ENCODE measurements at places on chromosomes 1 and 21. TPM values are rescaled to one million over a fixed set of nuclear protein-coding genes. Genes with fewer than 3 reads are reported as not detected.

Gene ADAMTSL4
- 10.0 TPM for total RNA-seq

- H3K27me3 ChIP-seq = no peaks in the 10 kb centered on the region
- no peaks in the 10 kb centered on the region for H3K36me3 ChIP-seq
- no peak overlapping the region for H3K4me3 ChIP-seq
- no peak overlapping the region for H3K27ac ChIP-seq
- peaks cover 17% of the 10 kb centered on the region for H3K4me1 ChIP-seq
- DNase-seq = no peak
These were observed 176.5 kb downstream of the C1orf21 start for GRCh38 chr1:184563308-184563707.

Gene TEX38
- total RNA-seq = 362 TPM

Gene ZC3H12A
- total RNA-seq = 8.2 TPM

DNA sequence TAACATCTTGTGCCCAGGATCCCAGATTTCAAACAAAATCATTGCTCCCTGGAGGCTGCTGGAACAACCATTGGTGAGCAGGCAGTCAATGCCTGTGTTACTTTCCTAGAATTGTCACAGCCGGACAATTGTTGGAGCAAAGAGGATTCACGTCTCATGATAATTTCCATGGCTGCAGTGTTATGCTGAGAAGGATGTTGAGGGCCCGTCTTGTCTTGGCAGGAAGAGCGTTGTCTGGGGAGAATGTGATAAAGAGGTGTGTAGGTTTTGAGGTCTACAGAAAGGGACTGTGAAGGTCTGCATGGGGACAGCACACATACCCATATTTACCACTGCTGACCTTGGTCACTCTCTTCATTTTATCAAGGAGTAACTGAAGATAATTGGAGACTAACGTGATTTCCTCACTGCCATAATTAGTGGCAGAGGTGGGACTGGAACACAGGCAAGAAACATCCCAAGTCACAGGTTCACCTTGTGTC lies 6.3 kb downstream of the MECR start:
- no peak overlapping the region for H3K4me3 ChIP-seq
- DNase-seq = no peak
- no peaks in the 10 kb centered on the region for H3K36me3 ChIP-seq
- H3K27ac ChIP-seq = no peak overlapping the region

DNA sequence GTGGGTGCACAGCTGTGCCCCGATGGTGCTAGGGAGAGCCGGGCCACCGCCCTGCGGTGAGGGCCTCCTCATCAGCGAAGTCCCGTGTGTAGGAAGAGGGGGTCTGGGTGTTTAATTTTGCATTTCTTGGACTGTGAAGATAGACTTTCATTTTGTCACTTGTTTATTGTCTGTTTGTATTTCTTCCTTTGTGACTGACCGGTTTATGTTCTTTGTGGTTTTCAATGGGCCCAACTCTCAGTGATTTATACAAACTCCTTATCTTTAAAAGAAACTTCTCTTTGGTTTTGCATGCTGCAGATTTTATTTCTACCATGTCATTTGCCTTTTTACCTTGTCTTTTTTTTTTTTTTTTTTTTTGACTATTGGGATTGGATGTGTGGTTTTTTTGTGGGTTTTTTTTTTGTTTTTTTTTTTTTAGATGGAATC lies 65.1 kb downstream of the COL18A1 start:
- DNase-seq = no peak
- peaks cover 25% of the 10 kb centered on the region for H3K4me1 ChIP-seq
- peak overlapping the region; percentile 77 for H3K27ac ChIP-seq
- H3K36me3 ChIP-seq = no peaks in the 10 kb centered on the region
- no peak overlapping the region for H3K4me3 ChIP-seq

- no peaks in the 10 kb centered on the region for H3K27me3 ChIP-seq
- no peaks in the 10 kb centered on the region for H3K36me3 ChIP-seq
- DNase-seq = peak; percentile 83
These were observed 509 bp downstream of the GDAP2 start for GRCh38 chr1:117928881-117929342.

GRCh38 chr1:3896396-3897000 lies 3.6 kb downstream of the C1orf174 start:
- H3K27ac ChIP-seq = no peak overlapping the region
- no peak overlapping the region for H3K4me3 ChIP-seq
- H3K4me1 ChIP-seq = peaks cover 4% of the 10 kb centered on the region
- no peaks in the 10 kb centered on the region for H3K36me3 ChIP-seq

Gene RGS7
- total RNA-seq = 5.4 TPM

- no peak overlapping the region for H3K27ac ChIP-seq
- no peaks in the 10 kb centered on the region for H3K27me3 ChIP-seq
- H3K4me1 ChIP-seq = peaks cover 14% of the 10 kb centered on the region
- no peaks in the 10 kb centered on the region for H3K36me3 ChIP-seq
- no peak overlapping the region for H3K4me3 ChIP-seq
- no peak for DNase-seq
These were observed 3.0 kb upstream of the PKN2 start for GRCh38 chr1:88680911-88681622.

DNA sequence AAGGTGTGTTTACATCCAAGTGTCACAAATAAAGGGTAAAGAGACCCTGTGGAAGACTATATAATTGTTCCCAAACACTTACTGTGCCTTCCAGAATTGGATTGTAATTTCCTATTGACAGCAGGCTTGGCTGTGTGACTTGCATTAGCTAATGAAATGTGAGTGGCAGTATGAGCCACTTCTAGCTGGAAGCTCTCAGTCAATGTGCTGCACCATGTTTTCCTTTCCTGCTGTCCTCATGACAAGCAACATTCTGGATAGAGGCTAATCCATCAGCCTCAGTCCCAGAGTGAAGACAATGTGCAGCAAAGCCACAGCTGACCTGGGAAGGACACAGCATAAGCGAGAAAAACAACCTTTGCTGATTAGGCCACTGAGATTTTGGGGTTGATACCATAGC lies 5.9 kb upstream of the FOXJ3 start:
- H3K27me3 ChIP-seq = no peaks in the 10 kb centered on the region
- no peak overlapping the region for H3K4me3 ChIP-seq
- no peak for DNase-seq
- H3K27ac ChIP-seq = no peak overlapping the region
- H3K4me1 ChIP-seq = peaks cover 8% of the 10 kb centered on the region
- no peaks in the 10 kb centered on the region for H3K36me3 ChIP-seq

DNA sequence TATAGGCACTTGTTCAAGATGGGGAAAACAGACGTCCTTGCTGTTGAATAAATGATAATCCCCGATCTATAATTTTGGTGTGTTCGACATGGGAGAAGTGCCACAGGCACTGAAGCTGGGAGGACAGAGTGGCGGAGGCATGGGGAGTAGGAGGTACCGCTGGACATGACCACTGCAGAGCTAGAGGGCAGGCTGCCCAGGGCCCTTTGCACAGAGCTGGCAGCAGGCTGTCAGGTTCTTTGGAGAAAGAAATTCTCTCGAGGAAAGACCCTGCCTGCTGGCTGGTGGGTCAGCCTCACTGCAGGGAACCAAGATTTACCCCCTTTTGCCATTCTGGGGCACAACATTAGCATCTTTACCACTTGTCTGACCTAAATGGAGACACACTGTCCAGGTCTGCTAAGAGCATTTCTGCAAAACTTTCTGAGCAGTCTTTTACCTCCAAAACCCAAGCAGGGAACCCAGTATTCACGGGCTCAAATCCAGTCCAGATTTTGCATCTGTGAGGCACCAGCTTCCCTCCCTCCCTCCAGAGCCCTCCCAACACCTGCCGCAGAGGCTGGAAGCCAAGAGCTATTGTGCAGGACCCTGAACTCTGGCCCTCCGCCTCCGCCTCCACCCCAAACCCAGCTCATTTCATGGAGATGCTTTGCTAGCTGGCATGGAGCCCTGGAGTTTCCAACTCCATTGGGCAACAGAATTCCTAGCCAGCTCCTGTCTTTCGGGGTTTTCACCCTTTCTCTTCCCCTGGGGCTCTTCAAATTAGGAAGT lies 142.3 kb downstream of the PLXNA2 start:
- no peaks in the 10 kb centered on the region for H3K36me3 ChIP-seq
- no peak overlapping the region for H3K27ac ChIP-seq
- H3K4me1 ChIP-seq = peaks cover 14% of the 10 kb centered on the region
- H3K4me3 ChIP-seq = no peak overlapping the region
- peak; percentile 45 for DNase-seq

DNA sequence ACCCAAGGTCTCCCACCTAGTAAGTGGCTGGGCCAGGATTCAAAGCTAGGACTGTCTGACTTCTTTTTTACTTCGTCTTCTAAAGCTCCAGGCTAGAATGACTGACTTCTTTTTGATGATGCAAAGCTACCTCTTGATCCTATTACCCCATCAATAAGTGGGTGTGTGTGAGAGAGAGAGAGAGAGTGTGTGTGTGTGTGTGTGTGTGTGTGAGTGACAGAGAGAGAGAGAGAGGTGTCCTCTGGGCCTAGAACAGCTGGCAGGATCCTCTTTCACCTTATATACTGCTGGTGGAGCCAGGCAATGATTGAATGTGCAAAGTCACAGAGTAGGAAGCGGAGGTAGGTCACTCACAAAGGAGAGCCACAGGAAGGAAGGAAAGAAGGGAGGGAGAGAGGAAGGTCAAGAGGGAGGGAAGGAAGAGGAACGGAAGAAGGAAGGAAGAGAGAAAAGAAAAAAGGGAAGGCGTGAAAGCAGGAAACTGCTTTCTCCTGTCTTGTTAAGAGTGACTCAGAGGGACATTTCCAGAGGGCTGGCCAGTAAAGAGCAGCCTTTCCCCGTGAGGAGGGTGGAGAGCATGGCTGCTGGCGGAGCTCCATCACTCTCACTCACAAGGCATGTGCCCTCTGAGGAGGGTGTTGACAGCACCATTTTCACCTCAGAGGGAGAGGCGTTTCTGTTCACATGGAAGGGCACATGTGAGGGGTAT lies 68.9 kb downstream of the CDC7 start:
- DNase-seq = peak; percentile 32
- no peak overlapping the region for H3K27ac ChIP-seq
- H3K4me3 ChIP-seq = no peak overlapping the region
- no peaks in the 10 kb centered on the region for H3K27me3 ChIP-seq
- no peaks in the 10 kb centered on the region for H3K36me3 ChIP-seq

Gene PLA2G2F
- total RNA-seq = not detected

Gene AGT
- total RNA-seq = 3.3 TPM

GRCh38 chr1:26861889-26862378 lies 1.0 kb upstream of the SFN start:
- no peak overlapping the region for H3K27ac ChIP-seq
- no peaks in the 10 kb centered on the region for H3K36me3 ChIP-seq
- H3K27me3 ChIP-seq = no peaks in the 10 kb centered on the region
- no peak for DNase-seq
- peaks cover 5% of the 10 kb centered on the region for H3K4me1 ChIP-seq
- H3K4me3 ChIP-seq = no peak overlapping the region

GRCh38 chr1:169060043-169060722 lies 46.3 kb upstream of the ATP1B1 start:
- no peaks in the 10 kb centered on the region for H3K27me3 ChIP-seq
- H3K27ac ChIP-seq = no peak overlapping the region
- no peaks in the 10 kb centered on the region for H3K36me3 ChIP-seq
- no peak for DNase-seq

DNA sequence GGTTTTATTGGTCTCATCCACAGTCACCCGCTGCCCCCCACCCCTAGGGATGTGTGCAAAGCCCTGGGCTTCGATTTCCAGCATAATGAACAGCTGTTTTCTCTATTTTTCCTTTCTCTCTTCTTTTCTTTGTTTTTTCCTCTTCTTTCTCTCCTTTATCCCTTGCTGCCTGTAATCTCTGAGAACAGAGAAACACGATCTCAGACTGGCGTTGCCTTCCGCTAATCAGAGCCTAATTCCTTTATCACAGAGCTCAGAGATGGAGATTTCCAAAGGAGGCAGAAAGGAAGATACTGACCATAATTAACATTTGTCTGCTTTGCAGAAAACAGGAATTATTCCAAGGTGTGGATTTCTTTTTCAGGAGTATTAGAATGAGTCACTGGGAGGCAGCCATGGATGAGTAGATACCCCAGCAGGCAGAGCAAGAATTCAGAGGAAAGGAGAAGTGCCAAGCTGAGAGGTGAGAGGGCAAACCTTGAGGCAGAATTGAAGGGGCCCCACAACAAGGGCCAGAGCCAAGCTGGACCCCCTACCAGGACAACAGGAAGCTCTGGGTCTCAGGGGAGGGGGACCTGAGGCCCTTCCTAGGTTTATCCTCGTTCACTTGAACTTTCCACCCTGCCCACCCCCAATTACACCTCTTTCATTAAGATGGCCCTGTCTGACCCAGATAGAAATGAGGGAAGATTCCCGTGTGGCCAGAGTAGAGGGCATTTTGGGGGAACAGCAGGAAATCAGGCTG lies 33.3 kb downstream of the MATN1 start:
- no peak overlapping the region for H3K27ac ChIP-seq
- H3K4me1 ChIP-seq = no peaks in the 10 kb centered on the region
- no peaks in the 10 kb centered on the region for H3K27me3 ChIP-seq
- no peak for DNase-seq

GRCh38 chr21:35511696-35512162 lies 462.6 kb upstream of the RUNX1 start:
- no peaks in the 10 kb centered on the region for H3K4me1 ChIP-seq
- no peak overlapping the region for H3K27ac ChIP-seq
- H3K4me3 ChIP-seq = no peak overlapping the region
- H3K36me3 ChIP-seq = no peaks in the 10 kb centered on the region
- no peaks in the 10 kb centered on the region for H3K27me3 ChIP-seq

Gene TRIM58
- total RNA-seq = 5.7 TPM

Gene SEC16B
- total RNA-seq = 4.8 TPM

Gene CREG1
- total RNA-seq = 215 TPM

- H3K27ac ChIP-seq = no peak overlapping the region
- no peaks in the 10 kb centered on the region for H3K4me1 ChIP-seq
- no peak overlapping the region for H3K4me3 ChIP-seq
- no peaks in the 10 kb centered on the region for H3K36me3 ChIP-seq
- peak; percentile 64 for DNase-seq
These were observed 135.5 kb downstream of the MIS18A start for GRCh38 chr21:32143241-32143939.

- no peaks in the 10 kb centered on the region for H3K36me3 ChIP-seq
- no peak for DNase-seq
- H3K4me3 ChIP-seq = no peak overlapping the region
- H3K27me3 ChIP-seq = no peaks in the 10 kb centered on the region
These were observed 21.9 kb downstream of the TLCD4 start for GRCh38 chr1:95139039-95139438.

DNA sequence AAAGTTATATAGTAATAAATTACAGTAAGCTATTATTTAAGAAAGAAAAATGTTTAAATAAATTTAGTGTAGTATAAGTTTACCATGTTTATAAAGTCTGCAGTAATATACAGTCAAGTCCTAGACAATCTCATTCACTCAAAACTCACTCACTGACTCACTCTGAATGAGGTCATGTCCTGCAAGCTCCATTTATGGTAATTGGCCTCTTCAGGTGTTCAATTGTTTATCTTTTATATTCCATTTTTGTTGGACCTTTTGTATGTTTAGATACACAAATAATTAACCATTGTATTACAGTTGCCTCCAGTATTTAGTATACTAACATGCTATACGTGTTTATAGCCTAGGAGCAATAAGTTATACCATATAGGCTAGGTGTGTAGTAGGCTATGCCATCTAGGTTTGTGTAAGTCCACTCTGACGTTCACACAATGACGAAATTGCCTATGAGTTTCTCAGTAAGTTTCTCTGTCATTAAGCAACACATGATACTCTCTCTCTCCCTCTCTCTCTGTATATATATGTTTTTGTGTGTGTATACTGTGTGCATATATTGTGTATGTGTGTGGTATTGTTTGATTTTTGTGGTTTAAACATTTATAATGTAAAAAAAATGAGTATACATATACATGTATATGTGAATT lies 161.2 kb downstream of the NCAM2 start:
- no peak for DNase-seq
- no peaks in the 10 kb centered on the region for H3K4me1 ChIP-seq
- H3K27ac ChIP-seq = no peak overlapping the region
- no peak overlapping the region for H3K4me3 ChIP-seq

- peak overlapping the region; percentile 84 for H3K4me3 ChIP-seq
- H3K27me3 ChIP-seq = no peaks in the 10 kb centered on the region
These were observed 729 bp upstream of the CDCA8 start for GRCh38 chr1:37691497-37692077.

Gene MUTYH
- total RNA-seq = 31.5 TPM

Gene DRAXIN
- total RNA-seq = 0.79 TPM

Measured in testis (tissue), 5 donors.